ENCODE measurements at places on chromosomes 1 and 21. TPM values are rescaled to one million over a fixed set of nuclear protein-coding genes. Genes with fewer than 3 reads are reported as not detected.

The RNF186 gene
- total RNA-seq, result not detected

The PAQR6 gene
- total RNA-seq, result 0.50 TPM

The DIRAS3 gene
- 3.2 TPM for total RNA-seq

The CRYAA gene
- total RNA-seq, result not detected

The LCE1A gene
- total RNA-seq, result not detected

The IL19 gene
- not detected for total RNA-seq

The HPCAL4 gene
- not detected for total RNA-seq

The TBX15 gene
- total RNA-seq, result 0.25 TPM

The BATF3 gene
- 1.0 TPM for total RNA-seq

The KCNE2 gene
- total RNA-seq, result not detected

The GNAT2 gene
- 0.49 TPM for total RNA-seq

The TRPM2 gene
- total RNA-seq, result 0.76 TPM

The LORICRIN gene
- not detected for total RNA-seq

The TEX38 gene
- not detected for total RNA-seq

The IGSF9 gene
- total RNA-seq, result not detected

The CCDC27 gene
- total RNA-seq, result not detected

The COL24A1 gene
- not detected for total RNA-seq

The SIM2 gene
- total RNA-seq, result not detected

The RHBDL2 gene
- total RNA-seq, result 0.63 TPM

The FCMR gene
- total RNA-seq, result not detected

The SYPL2 gene
- not detected for total RNA-seq

The KLHDC7A gene
- total RNA-seq, result not detected

The SMIM11 gene
- 14.1 TPM for total RNA-seq

The SHCBP1L gene
- total RNA-seq, result not detected
